ENCODE measurements at places on chromosomes 16 and 17. TPM values are rescaled to one million over a fixed set of nuclear protein-coding genes. Genes with fewer than 3 reads are reported as not detected.

Gene CAVIN1
- 49.4 TPM for total RNA-seq

Gene CDH1
- 0.94 TPM for total RNA-seq

Gene TBC1D3C
- total RNA-seq = not detected

Gene NOXO1
- 7.6 TPM for total RNA-seq

Gene TSNAXIP1
- 40.4 TPM for total RNA-seq

Gene MARF1
- 49.7 TPM for total RNA-seq

Gene KRT15
- total RNA-seq = 5.8 TPM

Gene ITGAD
- total RNA-seq = 0.19 TPM

Gene CA10
- total RNA-seq = 5.3 TPM

Gene XYLT1
- 20.7 TPM for total RNA-seq

Gene PIRT
- total RNA-seq = 0.37 TPM

Gene HES7
- 0.31 TPM for total RNA-seq

DNA sequence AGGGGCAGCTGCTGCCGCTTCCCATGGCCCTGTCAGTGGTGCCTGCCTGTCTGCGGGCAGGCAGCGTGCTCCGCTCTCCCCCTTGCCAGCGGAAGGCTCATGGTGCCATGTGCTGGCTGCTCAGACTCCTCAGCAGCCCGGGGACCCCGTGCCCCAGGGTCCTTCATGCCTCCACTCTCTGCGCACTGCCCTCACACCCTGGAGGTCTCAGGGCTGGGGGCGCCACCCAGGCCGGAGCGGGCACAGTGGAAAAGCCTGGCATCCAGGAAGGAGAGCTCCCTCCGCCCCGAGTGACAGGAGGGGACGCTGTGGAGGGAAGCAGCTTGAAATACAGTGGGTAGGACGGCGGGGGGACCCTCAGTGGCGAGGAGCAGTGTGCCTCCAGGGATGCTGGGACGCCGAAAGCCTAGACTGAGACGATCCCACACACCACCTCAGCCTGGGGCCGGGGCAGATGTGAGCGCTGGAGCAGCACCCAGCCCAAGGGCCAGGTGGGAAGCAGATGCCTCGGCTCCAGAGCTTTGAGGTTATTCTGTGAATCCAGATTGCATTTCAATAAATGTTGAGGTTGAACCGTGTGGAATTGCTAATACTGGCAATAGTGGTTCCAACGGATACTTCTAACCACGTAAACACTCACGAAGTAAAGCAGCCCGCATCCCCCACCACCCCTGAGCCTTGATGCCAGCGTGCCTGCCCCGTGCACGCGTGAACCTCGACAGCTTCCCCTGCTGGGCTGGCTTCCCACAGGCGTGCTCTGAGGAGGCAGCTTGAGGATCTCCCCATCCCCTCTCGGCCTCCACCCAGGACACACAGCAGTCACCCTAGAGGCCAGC lies 6.5 kb downstream of the TMEM204 start:
- DNase-seq = no peak

DNA sequence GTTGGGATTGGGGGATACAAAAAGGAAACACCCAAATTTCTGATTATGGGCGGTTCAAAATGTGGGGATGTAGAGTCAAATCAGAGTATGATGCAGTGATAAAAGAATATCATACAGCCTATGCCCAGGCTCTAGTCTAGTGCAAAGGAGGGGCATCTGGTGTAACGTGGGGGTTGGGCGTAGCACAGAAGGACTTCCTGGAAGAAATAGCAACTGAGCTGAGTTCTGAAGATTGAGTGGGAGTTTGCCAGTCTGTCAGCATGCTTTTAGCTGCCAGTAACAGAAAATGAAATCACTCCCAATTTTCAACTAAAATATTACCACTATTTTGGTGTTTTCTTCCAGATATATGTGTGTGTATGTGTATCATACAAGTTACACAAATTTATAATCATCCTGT lies 196.9 kb downstream of the SPECC1 start:
- DNase-seq = peak; percentile 78

GRCh38 chr16:1414532-1415260 lies at the start of gene UNKL:
TSS of gene UNKL (minus strand) at chr16:1414704. CDS start at chr16:1414691, 13 bp downstream.
- peak; percentile 76 for DNase-seq

GRCh38 chr16:966035-966434 lies 4.7 kb downstream of the LMF1 start:
- no peak for DNase-seq

DNA sequence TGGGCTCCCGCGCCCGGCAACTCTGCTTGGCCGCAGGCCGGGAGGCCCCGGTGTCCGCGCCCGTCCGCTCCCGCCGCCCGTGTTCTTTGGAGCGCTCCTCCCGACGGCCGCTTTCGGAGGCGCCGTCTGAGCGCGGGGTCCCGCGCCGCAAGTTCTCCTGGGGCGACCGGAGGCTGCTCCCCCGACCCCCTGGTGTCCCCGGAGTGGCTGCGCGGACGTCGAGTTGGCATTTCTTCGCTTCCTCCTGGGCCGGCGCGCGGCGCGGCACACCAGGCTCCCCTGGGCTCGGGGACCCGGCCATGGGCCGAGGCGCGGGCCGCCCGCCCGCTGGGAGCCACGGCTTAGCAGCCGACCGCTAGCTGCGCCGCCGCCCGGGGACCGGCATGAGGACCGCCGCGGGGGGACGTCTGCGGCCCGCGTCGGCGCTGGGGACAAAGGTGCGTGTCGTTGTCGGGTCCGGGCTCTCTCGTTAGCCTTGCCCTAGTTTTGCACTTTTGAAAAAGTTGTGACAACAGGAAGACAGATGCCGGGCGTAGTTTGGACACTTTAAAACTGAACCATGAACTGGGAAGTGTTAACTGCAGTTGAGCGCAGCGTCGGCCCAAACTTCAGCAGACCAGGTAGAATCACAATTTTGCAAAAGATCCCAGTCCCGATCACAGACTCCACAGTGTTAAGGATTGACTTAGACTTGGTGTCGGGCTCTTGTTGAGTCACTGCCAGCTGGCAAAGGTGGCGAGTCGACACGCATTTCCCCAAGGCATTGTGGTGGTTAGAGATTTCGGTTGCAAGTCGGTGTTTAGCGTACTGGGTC lies 700 bp downstream of the UBN1 start:
- peak; percentile 71 for DNase-seq

GRCh38 chr17:74780443-74781238 lies 4.5 kb upstream of the NAT9 start:
- no peak for DNase-seq

DNA sequence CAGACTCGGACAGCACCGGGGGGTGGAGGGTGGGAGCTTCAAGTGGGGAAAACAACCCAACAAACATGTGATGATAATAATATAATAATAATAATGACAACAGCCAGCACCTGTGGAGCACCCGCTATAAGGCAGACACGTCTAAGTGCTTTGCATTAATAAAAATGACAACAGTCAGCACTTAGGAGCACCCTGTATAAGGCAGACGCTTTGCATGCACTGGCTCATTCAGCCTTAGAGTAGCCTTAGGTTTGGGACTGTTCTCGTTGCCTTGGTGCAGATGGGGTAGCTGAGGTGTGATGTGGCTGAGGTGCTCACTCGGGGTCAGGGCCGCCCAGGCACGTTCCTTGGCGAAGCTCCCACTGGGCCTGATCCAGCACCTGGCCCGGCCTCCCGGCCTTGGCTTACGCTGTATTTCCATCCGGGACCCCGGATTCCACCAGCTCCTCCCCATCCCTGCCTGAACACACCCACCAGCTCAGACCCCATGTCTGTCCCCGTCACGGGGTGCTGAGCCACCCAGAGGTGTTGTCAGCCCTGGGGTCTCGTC lies 144.0 kb upstream of the CIBAR2 start:
- DNase-seq = no peak

DNA sequence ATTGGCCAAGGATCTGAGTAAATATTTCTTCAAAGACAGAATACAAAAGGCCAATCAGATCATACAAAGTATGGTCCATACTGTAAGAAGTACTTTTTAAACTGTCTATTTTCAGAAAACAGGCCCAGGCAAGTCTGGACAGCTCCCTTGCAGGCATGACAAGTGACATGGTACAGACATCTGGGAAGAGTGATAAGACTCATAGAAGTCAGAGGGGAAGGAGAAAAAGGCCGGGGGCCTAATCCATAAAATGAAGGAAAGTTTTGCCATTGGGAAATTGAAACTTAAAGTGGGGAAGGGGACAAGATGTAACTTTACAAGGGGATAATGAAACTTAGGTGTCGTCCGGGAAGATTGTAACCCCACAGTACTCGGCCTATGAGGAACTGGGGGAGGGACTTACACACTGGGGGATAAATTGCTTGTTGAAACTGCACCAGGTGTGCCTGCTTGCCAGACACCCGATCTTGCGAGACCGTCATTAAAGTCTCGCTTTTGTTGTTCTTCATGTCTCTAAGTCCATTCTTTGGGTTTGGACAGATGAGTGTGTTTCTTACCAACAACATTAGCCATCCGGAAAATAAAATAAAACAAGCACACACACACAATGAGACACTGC lies 684.0 kb downstream of the CDH11 start:
- DNase-seq = no peak

GRCh38 chr17:39138431-39139160 lies 12.8 kb downstream of the PLXDC1 start:
- no peak for DNase-seq

DNA sequence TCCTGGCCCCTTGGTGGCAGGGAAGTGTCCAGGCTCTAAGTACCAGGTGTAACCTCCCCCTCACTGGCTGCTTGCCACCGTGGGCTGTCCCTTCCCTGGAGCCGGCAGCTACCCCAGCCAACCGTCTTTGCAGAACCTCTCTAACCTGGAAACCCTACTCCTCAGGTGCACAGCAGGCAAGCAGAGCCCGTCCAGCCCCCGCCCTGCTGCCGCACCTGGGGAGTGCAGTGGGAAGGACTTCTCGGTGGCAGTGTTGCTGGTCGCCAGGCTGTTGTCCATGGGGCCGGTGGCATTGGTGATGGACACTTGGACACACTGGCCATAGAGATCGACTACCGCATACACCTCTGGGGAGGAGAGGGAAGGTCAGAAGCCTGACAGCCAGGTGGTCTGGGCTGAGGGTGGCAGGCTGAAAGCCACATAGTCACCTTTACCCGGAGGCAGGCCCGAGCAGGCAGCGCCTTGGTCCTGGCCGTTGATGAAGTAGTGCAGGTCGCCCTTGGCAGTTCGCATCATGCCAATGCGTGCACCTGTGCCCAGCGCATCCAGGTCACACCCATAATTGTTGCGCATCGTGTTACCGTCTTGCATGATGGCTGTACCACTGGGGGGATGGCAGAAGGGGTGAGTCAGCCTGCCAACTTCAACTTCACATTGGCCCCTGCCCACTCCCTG lies 6.5 kb downstream of the NEURL4 start:
- no peak for DNase-seq

DNA sequence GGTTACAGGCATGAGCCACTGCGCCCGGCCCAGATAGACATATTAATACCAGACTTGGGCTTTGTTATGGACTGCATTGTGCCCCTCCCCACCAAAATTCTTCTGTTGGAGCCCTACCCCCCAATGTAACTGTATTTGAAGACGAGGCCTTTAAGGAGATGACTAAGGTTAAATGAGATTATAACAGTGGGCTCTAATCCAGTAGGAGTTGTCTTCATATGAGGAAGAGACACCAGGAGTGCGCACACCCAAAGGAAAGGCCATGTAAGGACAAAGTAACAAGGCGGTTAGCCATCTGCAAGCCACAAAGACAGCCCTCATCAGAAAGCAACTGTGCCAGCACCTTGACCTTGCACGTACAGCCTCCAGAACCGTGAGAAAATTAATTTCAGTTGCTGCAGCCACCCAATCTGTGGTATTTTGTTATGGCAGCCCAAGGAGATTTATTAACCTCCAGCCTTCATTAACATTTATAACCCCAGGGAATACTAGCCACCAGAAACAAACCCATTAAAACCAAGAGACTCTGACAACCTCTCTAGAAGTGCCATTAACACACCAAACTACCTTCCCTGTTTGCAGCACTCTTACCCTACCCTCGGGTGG lies 107.6 kb downstream of the TTC19 start:
- DNase-seq = no peak

DNA sequence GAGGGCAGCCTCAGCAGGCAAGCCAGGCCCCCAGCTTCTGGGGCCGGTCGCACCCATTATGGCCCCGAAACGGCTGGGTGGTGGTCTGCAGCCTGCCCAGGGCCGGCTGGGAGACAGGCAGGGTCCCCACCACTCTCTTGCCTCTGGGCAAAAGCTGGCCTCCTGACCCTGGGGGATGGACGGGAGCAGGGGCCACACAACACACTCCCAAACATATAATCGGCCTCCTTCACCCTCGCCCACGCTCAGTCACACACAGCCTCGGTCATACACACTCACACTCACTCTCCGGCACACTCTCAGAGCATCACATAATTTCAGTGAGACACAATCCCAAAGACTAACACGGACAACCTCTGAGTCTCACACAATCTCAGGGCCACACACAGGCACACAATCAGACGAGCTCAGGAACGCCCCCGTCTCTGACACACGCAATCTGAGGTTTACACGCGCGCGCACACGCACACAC lies 589 bp downstream of the PEMT start:
- DNase-seq = no peak

- DNase-seq = no peak
Observed at GRCh38 chr16:89476811-89477261, 13.5 kb downstream of the ANKRD11 start.

DNA sequence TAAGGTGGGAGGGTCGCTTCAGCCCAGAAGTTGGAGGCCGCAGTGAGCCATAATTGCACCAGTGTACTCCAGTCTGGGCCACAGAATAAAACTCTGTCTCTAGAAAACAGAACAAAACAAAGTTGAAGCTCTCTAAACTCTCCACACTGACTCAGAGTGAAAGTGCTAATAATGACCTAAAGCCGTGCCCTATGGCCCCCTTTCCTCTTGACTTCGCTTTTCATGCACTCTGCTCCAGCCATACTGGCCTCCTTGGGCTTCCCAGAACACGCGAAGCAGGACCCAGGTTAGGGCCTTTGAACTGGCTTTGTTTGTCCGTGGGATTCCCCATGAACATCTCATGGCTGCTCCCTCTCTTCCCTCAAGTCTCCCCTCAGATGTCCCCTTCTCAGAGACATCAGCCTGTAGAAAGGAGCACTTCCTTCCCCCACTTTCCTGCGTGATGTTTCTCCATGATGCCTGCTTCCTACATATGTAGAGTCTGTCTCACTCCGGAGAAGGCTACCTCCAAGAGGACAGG lies 18.6 kb upstream of the SPN start:
- no peak for DNase-seq

DNA sequence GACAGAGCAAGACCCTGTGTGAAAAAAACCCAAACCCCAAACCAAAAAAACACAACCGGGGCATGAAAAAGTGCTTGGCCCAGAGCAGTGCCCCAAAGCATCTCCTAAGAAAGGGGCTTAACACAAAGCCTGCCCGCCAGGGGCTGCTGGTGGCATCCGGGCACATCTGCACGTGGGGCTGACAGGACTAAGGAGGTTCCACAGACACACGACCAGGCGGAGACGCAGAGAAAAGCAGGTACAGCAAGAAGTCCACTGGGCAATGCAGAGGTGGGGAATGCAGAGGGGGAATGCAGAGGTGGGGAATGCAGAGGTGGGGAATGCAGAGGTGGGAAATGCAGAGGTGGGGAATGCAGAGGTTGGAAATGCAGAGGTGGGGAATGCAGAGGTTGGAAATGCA lies 109.2 kb downstream of the ZNF778 start:
- DNase-seq = no peak
